ENCODE measurements at places on chromosomes 11 and 22.

DNA sequence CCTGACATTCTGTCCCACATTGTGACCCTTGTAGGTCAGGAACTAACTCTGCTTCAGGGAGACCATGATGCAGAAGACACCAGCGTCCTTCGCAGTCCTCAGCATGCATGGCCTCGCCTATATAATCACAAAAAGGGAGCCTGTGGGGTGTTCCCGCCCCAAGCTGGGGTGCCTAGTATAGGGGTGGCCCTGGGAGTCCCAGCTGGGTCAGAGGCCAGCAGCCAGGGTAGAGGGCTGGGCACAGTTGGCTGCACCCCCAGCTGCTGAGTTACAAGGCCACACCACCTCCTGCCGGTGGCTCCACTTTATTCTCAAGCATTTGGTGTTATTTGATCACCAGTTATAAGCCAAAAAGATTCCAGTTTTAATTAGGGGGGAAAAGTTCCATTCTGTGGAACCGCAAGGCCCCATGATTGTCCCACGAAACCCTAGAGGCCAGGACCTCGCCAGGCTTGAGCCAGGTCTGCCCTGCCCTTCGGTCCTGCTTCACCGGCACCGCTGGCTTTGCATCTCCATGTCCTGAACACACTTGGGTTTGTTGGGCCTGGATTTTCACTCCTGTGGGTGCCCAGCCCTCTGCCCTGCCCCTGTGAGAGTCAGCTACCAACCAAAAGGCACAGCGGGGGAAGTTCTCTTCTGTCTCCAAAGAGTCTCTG lies 15.0 kb upstream of the GNB1L start:
- DNase-seq = no peak

GRCh38 chr11:2737866-2738265 lies 38.1 kb upstream of the KCNQ1OT1 start:
- DNase-seq = no peak

DNA sequence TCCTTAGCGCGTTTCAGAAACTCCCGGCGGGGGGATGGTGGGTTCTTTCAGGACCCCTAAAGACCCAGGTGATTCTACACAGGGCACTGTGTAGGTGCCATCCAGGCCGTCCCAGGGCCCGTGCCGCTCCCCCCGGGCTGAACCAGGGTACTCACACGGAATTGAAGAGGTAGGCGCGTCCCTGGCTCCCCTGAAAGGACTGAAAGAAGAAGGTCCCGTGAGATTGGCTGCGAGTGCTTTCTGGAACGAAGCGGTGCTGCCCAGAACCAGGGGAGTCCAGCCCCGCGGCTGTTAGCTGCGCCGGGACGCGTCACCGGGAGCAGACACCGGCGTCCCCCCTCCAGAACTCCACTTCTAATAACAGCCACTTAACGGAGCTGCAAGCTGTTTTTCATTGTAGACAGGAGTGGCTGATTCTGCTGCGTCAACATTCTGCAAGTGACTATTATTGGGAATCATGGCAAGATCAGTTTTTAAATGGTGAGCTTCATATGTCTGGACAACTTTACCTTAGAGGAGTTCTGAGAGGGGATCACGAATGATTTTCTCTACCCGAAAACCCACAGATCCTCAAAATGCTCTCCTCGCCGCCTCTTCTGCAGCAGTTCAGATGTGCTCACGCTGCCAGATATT lies 31.8 kb downstream of the YPEL1 start:
- DNase-seq = no peak

DNA sequence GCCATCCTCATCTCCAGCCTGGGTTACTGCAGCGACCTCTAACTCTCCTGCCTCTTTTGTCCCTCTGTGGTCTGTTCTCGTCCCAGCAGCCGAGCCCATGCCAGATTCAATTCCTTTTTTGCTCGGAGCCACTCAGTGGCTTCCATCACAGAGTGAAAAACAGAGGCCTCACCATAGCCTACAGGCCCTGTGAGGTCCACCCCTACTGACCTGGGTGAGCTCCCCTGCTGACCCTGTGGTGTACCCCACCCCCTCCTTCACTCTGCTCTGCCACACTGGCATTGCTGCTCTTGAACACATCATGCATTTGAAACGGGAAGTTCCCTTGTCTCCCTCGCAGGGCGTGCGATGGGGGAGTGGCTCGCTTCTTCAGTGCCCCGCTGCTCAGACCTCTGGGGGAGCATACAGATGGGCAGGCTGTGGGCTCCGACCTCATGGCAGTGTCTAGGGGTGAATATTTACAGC lies 2.1 kb downstream of the AIP start:
- no peak for DNase-seq

DNA sequence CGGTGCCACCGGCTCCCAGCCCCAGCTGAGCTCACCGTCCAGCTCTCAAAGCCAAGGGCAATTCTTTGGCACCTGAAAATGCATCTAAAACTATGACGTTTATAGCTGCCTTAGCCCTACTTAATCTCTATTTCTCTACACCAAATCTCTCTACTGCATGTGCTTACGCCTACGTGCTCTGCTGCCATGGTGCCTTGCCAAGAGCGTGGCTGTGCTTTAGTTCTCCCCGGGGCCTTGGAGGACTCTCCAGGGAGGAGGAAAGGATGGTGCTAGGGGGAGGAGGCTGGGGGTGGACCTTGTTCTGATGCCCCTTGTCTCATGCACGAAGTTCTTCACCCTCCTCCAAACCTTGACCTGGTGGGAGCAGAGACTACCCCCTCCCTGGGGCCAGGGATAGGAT lies 9.0 kb upstream of the BID start:
- no peak for DNase-seq

DNA sequence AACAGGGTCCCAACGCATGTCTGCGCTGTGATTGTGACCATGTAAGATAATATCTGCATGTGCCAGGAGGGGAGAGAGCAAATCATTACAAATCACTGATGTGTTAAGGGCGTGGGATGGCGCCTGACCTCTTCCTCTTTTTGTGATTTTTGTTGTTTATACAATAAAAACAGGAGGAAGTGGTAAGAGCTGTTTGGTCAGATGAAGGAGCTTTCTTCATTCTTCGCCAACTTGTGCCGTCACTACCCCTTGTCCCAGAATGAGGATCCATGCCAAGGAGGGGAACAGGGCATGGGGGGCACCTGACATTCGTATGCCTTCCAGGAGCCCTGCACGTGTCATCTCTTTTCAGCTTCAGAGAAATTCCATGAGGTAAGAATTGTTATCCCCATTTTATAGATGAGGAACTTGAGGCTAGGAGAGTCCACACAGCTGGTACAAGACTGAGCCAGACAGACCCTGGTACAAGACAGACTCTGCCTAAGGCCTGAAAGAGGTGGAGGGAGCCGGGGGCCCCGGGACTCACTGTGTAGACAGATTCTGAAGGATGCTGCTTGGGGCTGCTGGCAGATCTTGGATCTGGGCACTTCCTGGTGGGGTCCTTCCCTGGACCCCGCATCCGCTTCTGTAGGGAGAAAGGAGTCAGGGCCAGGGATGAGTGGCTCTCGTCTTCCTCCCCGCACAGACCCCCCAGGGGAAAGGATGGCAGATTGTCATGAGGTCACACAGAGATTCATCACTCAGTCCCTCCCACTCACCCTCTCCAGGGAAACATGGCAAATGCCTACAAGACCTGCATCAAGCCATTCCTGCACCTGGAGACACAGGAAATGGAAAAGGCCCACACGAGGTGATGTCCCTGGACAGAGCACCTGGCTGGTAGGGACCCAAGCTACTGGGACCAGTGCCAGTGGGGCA lies 34.6 kb downstream of the NFAM1 start:
- DNase-seq = no peak

GRCh38 chr22:47386812-47387510 lies 624.5 kb downstream of the TBC1D22A start:
- no peak for DNase-seq

DNA sequence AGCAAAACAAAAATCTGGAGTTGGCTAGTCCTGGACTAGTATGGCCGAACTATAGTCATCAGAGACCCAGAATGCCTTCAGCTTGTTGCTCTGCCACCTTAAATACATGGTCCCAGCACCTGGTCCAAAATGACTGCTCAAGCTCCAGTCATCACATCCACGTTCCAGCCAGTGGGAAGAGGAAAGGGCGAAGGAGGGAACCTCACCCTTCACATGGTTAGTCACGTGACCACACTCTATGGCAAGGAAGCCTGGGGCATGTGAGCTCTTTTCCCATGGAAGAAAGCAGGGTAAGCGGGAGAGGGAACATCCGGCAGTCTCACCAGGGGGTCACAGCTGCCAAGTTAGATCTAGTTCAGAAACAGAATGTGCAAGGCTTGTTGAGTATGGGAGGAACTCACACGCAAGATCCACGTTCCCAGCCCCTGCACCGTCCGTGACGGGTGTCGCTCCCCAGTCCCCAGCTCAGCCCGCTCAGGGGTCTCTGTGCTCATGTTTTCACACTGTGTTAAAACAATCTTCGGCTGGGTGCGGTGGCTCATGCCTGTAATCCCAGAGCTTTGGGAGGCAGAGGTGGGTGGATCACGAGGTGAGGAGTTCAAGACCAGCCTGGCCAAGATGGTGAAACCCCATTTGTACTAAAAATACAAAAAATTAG lies 1.9 kb upstream of the ANO9 start:
- DNase-seq = no peak

DNA sequence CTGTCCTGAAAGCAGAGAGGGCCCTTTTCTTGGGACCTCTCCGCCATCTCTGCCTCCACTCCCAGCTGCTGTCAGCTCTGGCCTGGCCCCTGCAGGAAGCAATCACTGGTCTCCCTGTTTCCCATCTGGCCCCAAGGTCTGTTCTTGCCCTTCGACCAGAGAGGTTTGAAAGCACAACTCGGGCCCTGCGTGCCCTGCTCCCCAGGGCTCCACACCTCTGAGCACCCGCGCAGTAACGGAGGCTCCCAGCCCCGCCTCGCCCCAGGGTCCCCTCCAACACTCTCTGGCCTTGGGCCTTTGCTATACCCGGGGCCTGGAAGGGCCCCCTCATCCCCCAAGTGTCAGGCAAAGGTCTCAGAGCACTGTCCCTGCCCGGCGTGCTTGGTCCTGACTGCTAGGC lies 7.8 kb upstream of the CD81 start:
- DNase-seq = no peak

DNA sequence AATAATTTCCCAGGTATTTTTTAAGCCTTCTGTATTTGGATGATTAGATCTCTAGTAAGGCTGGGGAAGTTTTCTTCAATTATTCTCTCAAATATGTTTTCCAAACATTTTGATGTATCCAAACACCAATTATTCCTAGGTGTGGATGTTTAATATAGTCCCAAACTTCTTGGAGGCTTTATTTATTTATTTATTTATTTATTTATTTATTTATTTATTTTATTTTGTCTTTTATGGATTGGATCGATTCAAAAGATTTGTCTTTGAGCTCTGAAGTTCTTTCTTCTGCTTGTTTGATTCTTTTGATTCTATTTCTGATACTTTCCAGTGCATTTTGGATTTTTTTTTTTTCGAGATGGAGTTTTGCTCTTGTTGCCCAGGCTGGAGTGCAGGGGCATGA lies 2267.9 kb upstream of the RAG2 start:
- DNase-seq = no peak

- no peak for DNase-seq
These were observed 1491.1 kb downstream of the TBC1D22A start for GRCh38 chr22:48253573-48253972.

DNA sequence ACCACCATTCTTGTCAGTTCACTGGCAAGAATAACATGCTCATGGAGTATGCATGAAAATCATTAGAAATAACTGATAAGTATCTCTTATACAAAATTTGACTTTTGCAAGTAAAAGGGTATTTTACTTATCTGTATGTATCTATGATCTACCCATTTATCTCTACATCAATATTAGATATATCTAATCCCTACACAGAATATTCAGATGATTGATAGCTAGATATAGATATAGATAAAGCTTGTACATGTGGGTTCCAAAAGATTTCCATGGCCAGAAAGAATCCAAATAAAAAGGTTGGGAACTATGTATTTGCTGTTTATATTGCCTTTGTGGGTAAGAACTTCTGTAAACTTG lies 185.5 kb downstream of the MAML2 start:
- no peak for DNase-seq

DNA sequence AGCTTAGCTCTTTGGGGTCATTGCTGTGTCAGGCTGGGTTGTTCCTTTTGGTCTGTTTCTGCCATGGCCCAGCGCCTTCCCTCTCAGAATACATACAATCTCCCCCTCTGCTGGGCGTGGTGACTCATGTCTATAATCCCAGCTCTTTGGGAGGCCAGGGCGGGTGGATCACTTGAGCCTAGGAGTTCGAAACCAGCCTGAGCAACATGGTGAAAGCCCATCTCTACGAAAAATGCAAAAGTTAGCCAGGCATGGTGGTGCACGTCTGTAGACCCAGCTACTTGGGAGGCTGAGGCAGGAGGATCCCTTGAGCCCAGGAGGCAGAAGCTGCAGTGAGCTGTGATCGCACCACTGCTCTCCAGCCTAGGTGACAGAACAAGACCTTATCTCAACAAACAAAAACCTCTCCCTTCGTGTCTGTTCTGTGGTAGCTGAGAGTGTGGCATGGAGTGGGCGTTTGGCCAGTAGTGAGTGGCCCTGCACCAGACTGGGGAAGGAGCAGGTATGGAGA lies 46.7 kb upstream of the RAB1B start:
- no peak for DNase-seq

GRCh38 chr11:76690736-76691135 lies 20.2 kb upstream of the LRRC32 start:
- no peak for DNase-seq

DNA sequence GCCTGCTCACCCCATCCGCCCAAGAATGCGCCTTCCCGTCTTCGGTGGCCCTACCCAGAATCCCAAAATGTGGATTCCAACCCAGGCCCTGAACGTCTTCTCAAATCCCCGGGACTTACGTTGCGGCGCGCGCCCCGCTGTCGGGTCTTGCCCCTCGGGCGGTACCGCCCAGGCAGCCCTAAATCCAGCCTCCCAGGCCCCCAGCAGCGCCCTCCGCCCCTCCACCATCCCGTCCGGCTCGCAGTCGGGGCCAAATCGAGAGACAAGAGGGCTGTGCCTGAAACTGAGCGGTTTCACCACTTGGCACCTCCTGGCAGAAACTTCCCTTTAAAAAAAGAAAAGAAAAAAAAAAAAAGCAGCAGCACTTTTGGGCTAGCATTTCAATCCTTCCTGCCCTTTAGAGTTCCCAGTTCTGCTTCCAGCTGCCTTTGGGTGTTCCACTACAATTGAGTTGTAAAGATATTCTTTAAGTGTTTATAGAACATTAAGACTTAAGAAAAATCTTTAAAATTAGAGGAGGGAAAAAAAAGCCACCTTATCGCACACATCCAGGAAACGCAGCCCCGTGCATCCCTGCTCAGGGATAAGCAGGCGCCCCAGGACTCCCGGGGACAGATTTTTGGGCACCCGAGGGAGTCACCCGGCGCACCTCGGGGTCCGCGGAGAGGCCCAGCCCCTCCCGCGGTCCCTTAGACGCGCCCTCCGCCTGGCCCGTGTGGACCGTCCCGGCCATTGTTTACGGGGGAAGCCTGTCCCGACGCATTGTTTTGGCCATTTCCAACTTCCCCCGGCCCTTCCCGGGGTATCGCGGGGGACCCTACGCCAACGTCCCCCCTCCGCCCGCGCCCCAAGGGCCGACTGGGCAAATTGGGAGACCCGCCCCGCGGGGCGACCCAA lies 57.6 kb downstream of the KCNJ4 start:
- no peak for DNase-seq
